Iris pigment epithelial cell (primary cell): ENCODE measurements at places on chromosomes 4 and X.
A peak's percentile ranks its signal among the peaks of the same experiment; 100 is the strongest.

DNA sequence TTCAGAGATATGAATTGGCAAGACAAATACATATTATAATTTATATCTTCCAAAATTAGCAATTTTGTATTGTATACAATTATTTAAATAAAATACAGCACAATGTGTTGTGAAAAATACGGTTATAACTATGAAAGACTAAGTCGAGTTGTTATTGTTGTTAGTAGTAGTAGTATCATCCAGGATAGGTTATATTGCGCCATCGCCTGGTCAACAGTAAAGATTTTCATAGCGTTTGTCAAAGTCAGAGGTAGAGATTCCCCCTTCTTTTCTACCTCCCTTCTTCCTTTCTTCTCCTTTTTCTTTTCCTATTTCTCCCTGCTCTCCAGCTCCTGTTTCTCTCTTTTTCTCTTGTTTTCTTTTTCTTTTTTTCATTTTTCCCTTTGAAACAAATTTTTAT lies 499.1 kb upstream of the EPHA5 start:
- peak; percentile 21 for DNase-seq

DNA sequence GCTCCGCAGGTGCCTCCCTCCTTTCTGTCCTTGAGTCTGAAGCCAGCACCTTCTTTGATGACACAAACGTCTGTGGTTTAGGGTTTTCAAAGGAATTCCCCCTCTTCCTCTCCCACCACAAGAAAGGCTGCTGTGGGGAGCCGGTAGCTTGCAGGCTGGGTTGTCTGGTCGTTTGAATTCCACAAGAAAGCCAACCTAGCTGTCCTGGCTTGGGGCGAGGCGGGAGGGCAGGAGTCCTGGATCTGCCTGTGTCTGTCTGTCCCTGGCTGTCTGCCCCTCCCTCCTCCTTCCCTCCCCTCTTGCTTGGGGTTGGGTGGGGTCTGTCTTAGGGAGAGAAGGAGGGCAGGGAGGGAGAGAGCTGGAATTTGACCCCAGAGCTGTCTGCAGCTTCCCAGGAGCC lies 56.3 kb downstream of the SHROOM2 start:
- DNase-seq, result no peak

- no peak for DNase-seq
Measured at GRCh38 chr4:74364256-74364651, 691 bp upstream of the EREG start.

GRCh38 chr4:40570348-40571077 lies 59.2 kb downstream of the RBM47 start:
- no peak for DNase-seq

DNA sequence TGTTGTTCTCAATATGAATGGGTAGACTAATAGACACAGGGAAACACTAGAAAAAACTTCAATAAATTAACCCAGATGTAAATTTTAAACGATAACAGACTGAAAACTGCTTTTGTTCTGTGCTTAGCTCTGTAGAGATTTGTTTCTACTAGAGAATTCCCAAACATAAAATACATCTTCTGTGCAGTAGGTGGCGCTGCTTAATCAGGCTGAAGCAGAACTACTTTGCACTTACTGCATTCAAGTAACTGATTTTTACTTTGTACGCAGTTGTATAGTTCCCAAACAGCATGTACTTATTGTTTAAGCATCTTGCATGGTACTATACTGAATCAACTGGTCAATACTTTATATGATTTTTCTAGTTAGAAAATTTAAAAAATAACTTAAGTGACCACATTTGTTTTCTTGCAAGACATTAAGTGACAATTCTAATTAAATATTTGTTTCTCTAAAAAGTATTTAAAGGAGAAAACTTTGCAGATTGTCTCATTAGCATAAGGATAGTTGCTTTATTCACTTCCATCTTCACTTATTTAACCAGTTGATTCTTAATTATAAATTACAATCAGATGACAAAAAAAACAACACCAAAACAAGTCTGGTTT lies 490.6 kb downstream of the IL15 start:
- DNase-seq, result peak; percentile 71

DNA sequence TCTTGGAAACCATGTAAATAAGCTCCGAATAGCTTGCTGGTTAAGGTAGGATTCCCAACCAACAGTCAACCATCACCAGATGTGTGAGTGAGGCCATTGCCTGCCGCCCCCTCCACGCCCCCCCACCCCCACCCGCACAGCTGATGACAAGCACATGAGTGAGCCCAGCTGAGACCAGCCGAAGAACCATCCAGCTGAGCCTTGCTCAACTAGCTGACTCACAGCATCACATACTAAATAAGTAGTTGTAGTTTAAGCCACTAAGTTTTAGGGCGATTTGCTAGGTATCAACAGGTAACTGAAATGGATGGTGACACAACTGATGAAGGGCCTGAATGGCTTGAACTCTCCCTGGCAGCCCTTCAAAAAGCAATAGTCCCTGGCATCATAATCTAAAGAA lies 1.6 kb upstream of the CCDC149 start:
- DNase-seq, result peak; percentile 10

DNA sequence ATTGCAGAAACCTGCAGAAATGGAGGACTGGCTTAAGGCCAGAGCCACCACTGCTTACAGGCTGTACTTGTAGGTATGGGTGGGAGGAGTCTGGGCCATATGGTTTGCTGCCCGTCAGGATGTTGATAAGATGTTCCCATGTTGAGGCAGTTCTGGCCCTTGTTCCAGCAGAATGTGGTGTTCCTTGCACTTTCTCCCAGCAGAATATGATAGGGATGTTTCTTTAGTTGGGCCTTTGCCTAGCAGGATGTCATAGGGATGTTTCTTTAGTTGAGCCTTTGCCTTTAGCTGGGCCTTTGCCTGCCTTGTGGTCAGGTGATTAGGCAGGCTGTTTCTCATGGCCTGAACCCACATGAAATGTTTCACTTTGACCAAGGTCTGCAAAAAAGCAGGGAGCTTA lies 139.1 kb upstream of the PAQR3 start:
- DNase-seq, result no peak

DNA sequence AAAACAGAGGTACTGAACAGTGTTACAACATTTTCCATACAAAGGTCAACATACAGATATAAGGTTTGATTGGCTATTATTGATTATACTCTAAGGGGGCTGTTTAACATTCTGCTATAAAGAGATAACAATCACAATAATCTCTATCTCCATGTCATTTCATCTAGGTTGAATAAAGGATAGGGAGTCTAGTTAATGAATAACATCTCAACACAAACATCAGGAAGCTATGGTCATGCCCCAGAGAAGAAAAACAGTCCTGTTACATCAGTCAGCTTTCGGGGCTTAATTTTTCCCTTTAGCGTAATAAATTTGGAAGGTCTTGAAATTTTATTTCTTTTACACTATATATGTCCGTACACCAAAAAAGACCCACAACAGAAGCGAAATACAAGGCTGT lies 41.5 kb upstream of the DCAF8L2 start:
- no peak for DNase-seq

DNA sequence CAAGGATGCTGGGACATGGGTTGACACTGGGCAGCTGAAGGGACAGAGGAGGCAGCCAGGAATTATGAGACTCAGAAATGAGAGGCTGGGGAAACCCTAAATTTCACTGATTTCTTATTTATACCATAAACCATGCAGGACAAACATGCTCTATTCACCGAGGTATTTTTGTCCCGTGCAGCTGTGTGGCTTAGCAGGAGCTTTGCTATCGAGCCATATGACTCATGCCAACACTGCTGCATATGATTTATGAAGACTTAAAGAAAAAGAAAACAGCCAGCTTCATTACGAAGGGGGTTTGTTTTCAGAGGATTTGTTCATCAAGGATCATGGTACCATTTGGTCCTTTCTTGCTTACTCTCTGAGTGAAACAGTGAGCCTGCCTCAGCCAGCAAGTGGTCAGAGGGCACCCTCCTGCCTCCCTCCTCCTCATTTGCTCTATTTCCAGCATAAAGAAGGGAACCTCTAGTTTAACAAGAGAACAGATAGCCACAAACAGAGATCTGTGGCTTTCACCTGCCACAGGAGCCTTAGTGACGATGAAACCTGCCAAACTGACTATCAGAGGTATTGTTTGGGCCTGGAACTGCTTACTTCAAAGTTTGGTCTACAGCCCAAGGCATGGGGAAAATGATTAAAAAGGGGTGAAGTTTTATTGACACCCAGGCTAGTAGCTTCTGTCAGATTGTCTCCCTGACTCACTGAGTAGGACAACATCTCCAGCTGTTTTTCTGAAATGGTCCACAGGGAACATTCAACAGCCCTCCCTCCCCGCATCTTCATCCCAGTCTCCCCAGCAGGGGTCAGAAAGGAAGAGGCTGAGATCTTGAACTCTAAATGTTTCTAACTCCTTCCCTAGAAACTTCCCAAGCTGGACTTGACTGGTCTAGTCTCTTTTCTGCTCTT lies 80.1 kb upstream of the MAML3 start:
- DNase-seq, result peak; percentile 89

- DNase-seq, result peak; percentile 67
Measured at GRCh38 chr4:109611045-109611646, 51.1 kb downstream of the MCUB start.

- no peak for DNase-seq
Measured at GRCh38 chr4:6279582-6280289, 10.1 kb downstream of the WFS1 start.

DNA sequence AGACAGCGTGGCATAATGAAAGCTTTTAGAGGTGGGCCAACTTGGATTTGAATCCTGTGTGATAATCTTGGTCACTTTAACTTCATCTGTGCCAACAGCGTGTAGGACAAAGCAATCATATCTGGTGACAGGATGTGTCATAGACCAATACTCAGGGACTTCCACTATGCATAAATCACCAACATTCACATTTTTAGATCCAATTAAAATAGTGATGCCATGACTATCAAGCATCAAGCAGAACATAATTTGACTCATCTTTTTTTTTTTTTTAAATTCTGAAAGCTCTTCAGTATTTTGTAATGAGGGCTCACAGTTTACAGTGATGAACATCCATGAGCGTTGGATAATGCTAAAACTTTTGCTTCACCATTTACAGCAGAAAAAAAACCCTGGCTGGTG lies 27.3 kb upstream of the RAPGEF2 start:
- DNase-seq, result no peak

GRCh38 chrX:50071494-50071893 lies 129.3 kb downstream of the AKAP4 start:
- DNase-seq, result no peak

GRCh38 chr4:124464836-124465235 lies 247.7 kb downstream of the ANKRD50 start:
- no peak for DNase-seq
